ENCODE measurements at places on chromosomes 3 and 15. TPM values are rescaled to one million over a fixed set of nuclear protein-coding genes. Genes with fewer than 3 reads are reported as not detected.

Gene HIGD2B
- total RNA-seq = not detected

Gene C3orf70
- 0.06 TPM for total RNA-seq

Gene TM4SF4
- total RNA-seq = 0.17 TPM

Gene GNAT1
- total RNA-seq = not detected

Gene LRRC34
- total RNA-seq = 5.4 TPM
